ENCODE measurements at places on chromosomes 1 and 21.

DNA sequence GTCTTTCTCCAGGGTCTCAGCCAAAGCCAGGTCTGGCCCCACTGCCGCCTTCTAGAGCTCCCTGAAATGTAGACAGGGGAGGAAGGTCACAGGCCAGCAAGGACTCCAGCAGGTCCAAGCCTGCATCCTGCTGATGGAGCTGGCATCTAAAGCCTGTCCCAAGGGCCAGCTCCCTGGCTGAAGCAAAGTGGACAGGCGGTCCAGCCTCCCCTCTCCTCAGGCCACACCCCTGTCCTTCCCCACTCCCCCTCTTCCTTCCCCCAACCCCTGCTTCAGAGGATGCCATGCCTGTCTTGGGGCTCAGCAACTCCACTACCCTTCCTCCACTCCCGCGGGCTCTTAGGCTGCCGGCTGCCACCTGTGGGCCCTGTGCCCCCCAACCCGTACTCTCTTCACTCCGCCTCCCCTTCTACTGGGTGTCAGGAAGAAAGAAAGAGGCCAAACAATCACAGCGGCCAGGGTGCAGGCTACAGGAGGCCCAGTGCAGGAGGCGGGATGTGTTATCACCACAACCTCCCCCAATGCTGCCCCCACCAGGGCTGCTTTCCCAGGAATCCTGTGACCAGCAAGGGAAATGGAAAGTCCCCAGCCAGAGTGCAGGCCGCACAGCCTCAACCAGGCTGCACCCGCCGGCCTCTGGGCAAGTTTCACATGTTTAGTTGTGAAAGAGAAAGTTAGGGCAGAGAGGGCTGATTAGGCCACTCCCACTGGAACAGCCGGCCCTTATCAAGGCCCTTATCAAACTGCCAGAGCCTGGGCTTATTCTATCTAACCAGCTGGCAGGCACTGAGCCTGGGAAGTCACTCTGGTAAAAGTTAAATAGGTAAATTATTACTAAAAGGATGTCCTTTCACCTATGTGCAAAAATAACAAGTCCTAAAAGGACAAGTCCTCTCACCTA lies 34.1 kb downstream of the ACOT7 start:
- peak; percentile 55 for DNase-seq

DNA sequence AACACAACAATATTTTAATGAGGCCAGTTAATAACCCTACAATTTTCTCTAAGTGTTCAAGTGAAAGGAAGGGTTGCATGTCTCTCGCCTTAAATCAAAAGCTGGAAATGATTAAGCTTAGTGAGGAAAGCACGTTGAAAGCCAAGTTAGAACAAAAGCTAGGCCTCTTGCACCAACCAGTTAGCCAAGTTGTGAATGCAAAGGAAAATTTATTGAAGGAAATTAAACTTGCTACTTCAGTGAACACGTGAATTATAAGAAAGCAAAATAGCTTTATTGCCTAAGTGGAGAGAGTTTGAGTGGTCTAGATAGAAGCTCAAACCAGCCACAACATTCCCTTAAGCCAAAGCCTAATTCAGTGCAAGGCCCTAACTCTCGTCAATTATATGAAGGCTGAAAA lies 135.6 kb downstream of the DUSP10 start:
- DNase-seq: no peak

- DNase-seq: no peak
Measured at GRCh38 chr1:46034601-46035516, 97.6 kb downstream of the PIK3R3 start.

DNA sequence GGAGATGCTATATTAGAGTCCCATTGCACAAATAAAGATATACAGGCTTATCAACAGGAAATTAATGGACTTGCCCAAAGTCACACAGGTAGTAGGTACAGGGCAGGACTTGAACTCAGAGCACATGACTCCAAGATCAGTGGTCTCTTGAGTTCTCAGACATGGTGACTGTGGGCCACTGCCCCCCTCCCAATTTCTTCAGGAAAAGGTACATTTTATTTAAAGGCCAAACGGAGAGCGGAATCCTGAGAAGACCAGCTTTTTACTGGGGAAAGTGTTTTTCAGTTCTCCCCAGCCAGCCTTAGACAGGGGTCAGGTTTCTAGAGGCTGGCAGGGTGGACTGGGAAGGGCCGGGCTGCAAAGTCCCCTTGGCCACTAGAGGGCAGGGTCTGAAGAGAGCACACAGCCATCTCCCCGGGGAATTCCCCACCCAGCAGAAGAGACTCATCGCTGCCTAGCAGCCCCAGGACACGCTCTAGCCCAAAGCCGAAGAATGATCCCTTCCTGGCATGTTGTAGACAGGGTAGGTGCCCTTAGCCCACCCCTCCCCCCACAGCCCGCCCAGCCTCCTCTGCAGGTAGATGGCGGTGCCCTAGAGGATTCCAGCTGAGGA lies 29.7 kb downstream of the ACP6 start:
- peak; percentile 78 for DNase-seq

GRCh38 chr1:24535778-24536177 lies 20.1 kb upstream of the NCMAP start:
- DNase-seq: no peak

DNA sequence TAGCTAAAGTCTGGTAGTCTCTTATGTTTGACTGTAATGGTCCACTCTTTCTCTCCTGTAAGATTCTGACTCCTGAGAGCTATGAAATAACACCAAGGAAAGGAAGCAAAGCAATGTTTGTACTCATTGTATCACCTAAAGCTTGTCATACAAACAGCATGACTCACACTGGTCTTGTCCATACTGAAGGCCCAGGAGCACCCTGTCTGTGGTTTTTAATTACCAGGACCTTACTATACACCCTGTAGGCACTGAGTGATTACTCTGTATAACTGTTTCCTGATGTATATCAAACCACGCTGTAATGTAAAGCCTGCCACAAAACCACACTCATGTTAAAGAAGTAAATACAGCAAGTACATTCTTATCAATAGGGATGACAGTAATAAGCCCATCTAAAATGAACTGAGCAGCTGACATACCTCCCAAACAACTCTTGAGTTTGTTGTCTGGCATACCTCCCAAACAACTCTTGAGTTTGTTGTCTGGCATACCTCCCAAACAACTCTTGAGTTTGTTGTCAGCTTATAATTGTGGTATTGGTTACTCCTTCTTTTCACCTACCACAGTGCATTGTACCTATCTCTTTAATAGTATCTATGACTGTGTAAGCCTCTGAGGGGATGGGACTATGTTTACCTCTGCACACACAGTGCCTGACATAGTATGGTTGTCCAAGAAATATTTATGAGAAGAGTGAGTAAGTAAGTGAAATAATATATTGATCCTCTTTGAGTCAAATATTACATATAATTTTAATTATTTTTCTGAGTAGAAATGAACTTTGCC lies 11.6 kb upstream of the TNFSF18 start:
- DNase-seq: no peak

- no peak for DNase-seq
Measured at GRCh38 chr1:71916894-71917293, 365.4 kb downstream of the NEGR1 start.

DNA sequence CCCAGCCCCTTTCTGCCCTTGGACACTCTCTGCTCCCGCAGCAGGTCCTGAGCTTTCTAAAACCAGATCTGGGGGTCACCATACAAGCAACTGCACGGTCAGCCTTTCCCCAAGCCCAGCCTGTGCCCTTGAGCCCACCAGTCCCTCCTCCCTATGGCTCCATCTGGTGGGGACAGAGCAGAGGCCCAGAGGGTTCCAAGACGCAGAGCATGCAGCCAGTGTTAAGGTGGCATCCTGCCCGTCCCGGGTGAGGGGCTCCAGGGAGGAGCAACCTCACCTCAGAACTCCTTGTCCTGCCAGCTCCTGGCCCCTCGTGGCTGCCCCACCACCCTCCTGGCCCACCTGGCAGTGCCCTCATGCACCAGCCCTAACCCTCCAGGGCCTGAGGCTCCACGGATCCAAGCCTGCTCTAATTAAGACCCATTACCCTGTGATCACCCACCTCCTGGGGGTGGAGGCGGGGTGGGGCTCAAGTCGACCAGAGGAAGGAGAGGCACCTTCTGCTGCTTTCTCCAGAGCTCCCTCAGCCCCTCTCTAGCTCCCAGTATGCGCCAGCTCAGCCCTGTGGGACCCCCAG lies 8.5 kb downstream of the CHD5 start:
- no peak for DNase-seq

GRCh38 chr1:94236630-94237290 lies 624 bp downstream of the ARHGAP29 start:
- DNase-seq: no peak

DNA sequence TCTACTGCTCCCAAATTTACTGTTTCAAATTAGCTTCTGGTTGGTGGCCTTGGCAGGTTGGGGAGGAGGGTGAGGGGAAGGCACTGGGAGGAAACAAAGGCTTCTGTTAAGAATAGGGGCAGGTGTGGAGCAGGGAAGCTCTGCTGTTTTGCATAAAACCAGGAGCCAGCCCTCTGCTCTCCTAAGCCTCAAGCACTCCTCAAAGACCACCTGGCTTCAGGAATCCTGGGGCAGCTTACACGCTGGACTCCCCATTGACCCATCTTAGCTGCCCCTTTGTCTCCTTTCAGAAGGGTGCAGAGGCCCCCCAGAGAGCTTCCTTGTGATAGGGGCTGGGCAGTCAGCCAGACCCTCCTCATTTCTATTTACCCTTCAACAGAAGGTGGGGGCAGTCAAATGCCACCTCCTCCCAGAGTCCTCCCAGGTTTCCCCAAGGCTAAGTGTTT lies 11.5 kb upstream of the DHRS3 start:
- no peak for DNase-seq

- no peak for DNase-seq
Measured at GRCh38 chr21:15252431-15252830, 187.6 kb upstream of the NRIP1 start.

DNA sequence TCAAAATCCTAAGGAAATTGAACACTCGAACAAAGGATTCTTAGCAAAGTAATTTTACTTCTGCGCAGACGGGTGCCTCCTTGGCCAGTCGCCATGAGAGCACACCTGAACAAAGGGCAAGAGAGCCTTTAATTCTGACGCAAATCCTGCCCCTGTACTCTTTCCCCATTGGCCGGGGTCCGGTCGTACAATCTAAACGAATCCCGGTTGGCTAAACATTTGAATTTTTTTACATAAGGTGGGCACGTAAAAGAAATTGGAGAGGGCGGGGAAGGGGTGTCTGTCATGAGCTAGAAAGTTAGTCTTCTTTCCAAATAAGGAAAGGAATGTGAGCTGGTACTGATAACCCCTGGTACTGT lies 8.2 kb upstream of the IL22RA1 start:
- no peak for DNase-seq

DNA sequence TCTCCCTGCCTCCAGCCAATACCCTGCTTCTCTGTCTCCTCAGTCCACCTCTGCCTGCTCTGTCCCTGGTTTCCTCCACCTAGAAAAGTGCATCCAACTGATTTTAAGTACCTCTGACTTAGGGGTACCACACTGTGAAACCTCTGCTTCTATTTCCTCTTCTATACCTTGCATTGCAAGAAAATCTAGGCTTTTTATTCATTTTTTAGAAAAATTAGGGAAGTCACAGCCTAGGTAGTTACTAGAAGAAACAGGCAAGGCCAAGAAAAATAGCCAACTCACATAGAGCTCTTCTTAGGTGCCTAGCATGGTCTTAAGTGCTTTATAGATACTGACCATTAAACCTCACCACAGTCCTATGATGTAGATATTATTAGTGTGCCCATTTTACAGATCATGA lies 39.1 kb downstream of the HIVEP3 start:
- DNase-seq: no peak

- DNase-seq: no peak
Measured at GRCh38 chr1:178630417-178630816, 94.6 kb upstream of the RALGPS2 start.

- no peak for DNase-seq
Measured at GRCh38 chr1:71796006-71796405, 486.3 kb downstream of the NEGR1 start.

DNA sequence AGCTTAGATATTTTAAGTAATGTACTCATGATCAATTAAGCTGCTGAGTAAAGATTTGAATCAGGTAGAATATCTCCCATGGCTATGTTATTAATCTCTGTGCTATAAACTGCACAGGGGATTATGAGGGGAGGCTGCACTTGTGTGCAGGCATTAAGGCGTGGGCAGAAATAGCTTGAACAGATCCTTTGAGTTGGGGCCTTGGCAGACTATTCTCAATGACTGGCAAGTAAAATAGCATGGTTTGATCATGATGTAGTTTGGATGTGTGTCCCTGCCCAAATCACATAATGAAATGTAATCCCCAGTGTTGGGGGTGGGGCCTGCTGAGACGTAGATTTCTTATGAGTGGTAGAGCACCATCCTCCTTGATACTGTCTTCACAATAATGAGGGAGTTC lies 220.3 kb downstream of the PLPP3 start:
- no peak for DNase-seq

DNA sequence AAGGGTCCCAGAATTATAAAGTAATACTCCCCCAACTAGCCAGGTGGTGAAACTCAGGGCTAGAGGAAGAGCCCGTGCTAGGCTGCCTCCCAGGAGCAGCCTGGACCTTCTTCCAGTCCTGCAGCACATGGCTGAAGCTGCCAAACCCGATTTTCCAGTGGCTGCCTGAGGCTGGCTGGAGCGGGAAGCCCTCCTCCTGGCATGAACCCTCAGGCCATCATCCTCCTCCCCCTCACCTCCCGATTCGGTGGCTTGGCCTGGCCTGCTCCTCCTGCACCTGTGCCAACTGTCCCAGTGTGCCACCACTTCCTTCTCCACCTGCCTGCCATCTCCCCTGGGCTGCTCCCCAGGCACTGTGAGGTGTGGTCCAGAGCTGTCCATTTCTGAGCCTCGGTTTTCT lies 3.0 kb upstream of the TSPAN1 start:
- no peak for DNase-seq

DNA sequence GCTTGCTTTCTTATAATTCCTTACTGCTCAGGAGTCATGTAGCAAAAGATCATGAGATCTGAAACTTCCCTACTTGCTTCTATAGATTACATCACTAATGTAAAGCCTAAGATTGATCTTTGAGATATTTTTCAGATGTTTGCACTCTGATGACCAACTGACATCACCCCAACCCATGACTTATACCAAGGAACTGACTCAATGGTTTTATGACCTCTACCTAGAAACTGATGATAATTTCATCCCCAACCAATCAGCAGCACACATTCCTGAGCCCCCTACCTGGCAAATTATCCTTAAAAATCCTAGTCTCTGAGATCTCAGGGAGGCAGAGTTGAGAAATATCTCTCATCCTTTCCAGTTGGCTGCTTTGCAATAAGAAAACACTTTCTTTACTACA lies 122.3 kb upstream of the CAMK1G start:
- no peak for DNase-seq

DNA sequence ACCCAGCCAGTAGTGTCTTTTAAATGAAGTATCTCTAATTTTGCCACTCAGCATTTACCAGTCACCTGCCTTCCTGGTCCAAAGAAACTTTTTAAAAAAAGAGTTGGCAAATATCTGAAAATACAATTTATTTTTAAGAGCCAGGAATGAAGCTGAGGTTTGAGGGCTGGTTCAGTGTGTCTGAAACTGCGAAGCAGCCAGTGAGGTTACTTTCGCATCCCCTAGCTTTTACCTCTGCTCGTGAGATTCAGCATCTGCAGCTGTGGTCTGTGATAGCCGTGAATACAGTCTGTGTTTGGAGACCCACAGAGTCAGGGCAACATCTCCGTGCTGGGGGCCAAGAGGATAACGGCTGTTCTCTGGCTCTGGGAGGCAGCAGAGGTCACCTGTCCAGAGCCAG lies 21.3 kb upstream of the KCNAB2 start:
- DNase-seq: no peak

- DNase-seq: no peak
Measured at GRCh38 chr1:159944623-159945455, 574 bp downstream of the IGSF9 start.
